ENCODE measurements at places on chromosomes 3 and 15. TPM values are rescaled to one million over a fixed set of nuclear protein-coding genes. Genes with fewer than 3 reads are reported as not detected.

- no peak for DNase-seq
These were observed 14.9 kb upstream of the GCNT3 start for GRCh38 chr15:59596640-59597039.

DNA sequence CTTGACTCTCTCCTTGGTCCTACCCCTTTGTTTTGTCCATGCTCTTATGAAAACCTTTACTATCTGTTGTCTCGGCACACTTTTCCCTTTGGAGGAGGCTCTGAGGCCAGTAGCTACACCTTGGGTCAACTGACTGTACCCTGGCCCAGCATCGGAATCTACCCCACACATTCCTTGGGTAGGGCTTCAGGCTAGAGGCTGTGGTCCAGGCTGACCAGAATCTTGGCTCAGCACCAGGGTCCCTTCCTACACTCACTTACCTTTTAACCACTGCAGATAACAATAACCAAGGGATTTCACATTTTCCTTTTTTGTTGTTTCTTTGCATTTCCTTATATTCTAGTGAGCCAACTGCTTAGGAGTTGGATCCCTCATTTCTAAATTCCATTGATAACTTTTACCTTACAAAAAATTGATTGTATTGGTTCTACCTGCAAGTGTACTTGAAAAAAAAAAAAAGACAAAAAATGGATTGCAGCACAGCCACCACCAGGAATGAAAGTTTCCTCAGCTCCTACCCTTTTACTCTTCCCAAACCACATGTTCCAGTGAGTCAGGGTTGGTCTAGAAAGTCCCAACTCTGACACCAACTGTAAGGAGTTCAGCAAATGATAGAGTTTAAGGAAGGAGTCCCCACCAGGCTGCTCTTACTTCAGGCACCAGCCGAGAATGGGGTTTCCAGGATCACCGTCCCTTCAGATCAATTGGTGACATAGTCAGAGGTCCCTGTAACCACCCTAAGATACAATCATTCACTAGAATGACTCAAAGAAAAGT, 95.6 kb downstream of the FBLN2 start:
- DNase-seq = no peak

GRCh38 chr3:96700322-96701315, 113.8 kb upstream of the EPHA6 start:
- no peak for DNase-seq

DNA sequence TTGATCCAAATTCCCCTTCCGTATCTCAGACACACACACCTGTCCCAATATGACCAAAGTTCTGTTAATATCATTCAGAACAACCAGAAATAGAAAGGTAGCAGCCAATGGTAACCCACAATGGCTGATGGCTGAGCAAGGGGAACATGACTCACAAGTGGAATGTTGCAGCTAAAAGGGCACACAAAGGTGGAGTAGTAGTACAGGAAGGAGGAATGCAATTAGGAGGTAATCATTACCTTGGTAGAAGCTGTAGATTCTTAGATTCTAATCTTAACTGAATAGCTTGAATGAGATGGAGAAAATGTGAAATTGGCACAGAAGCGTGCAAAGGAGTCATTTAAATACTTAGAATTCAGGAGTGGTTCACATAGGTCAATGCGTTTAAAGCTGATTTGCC, 347.9 kb downstream of the NR2F2 start:
- DNase-seq = no peak

- DNase-seq = no peak
These were observed 118.0 kb downstream of the ABI3BP start for GRCh38 chr3:100875239-100875638.

The MUC20 gene
- total RNA-seq = 0.46 TPM

GRCh38 chr3:48271763-48272498, 31.0 kb downstream of the ZNF589 start:
- no peak for DNase-seq

- no peak for DNase-seq
These were observed 91.7 kb downstream of the MYO5A start for GRCh38 chr15:52436981-52437380.

DNA sequence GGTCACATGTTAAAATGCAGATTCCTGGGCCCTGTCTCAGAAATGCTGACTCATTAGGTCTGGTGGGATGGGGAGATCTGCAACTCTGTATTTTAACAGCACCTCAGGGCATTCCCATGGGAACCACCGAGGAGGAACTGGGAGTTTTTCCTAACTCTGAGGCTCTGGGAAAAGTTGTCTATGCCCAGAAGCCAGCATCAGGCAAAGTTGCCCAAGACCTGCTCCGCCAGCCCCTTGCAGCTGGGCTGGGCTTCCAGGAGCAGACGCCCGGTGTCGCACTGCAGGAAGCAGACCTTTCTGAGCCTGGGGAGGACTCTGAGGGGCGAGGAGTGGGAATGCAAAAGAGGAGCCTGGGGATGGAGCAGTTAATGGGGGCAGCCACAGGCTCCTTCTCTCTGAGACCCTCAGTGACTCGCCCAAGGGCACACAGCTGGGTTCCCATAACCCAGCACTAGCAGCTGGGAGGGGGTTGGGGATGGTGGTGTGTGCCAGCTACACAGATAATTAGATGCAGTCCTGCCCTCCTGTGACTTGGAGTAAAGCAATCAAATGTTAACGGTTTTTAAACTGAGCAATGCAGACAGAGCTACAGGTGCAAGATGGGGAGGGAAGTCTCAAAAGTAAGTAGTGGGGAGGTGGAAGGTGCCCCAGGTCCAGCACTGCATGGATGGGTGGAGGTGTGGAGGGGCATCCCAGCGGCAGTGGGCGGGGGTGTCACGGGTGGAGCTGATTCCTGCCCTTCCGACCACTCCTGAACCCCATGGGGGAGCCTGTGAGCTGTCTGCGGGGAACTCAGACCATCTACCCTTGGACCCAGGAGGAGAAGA, 100.4 kb downstream of the LSM3 start:
- no peak for DNase-seq

DNA sequence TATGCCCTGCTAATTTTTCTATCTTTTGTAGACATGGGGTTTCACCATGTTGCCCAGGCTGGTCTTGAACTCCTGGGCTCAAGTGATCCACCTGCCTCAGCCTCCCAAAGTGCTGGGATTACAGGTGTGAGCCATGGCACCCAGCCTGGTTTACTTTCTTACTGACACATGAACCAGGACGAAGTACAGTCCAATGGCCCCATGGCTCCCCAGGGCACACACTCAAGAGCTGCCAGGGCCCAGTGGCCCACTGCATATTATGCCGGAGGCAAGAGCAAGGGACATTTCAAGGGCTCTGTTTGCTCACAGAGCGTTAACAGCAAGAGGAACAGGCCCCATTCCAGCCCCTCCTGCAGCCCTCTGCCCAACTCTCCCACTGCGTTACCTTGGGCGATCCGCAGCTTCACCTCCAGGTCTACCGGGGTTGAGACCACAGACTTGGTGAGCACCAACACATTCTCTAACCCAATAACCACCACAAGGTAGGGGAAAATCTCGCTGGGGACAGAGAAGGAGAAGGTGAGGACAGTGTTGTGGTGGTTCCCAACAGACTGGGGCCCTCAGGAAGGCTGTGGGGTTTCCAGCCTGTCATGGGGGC, 42.8 kb downstream of the PTPN23 start:
- DNase-seq = no peak

The CPNE9 gene
- total RNA-seq = not detected

DNA sequence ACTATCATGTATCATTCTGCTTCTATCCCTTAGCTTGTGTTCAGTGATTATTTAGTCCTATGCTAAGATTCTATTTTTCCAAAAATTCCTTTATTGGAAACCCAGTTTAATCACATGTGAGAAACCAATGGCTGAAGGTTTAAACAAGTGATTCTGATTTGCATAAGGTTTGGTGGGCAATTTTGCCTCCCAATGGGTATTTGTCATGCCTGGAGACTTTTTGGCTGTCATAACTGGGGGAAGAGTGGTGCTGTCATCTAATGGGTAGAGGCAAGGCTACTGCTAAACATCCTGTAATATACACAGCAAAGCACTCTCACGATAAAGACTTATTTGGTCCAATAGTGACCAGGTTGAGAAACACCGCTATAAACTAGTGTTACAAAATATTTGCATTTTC, 148.7 kb downstream of the ALCAM start:
- no peak for DNase-seq

DNA sequence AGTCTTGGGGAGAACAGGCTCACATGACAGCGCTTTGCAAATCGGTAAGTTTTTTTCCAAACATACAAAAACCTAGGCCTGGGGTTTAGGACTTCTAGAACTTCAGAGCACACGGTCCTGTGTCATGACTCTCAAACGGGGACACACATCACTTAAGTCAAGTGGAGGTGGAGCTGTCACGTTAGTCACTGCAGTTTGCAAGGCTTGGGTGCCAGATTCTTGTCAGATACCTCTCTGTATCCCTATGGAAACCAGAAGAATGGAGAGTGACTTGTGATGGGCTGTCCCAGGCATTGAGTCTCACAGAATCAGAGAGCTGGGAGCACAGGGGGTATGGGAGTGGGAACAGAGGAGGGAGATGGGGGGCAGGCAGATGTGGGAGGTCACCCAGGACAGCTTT, 64.8 kb downstream of the DUT start:
- no peak for DNase-seq

The FBXL2 gene
- total RNA-seq = not detected

- DNase-seq = no peak
These were observed 22.4 kb downstream of the MCTP2 start for GRCh38 chr15:94253742-94254141.

Data from GM12878 (cell line).